Activated T-helper 1 cell treated with anti-CD3 and anti-CD28 coated beads, Interleukin-12 subunit alpha, Interleukin-12 subunit beta, Interleukin-2, Interleukin-4 antibody, amounts not matched to agents 30 ng/mL and 10 ng/mL and 1 ng/mL, durations not matched to agents 14 hours and 24 hours and 36 hours (primary cell): ENCODE measurements at places on chromosomes 3 and 15. TPM values are rescaled to one million over a fixed set of nuclear protein-coding genes. Genes with fewer than 3 reads are reported as not detected.

ZNF660 gene
- total RNA-seq = 0.21 TPM in 1 of 2 replicates, not detected in the other

IMPDH2 gene
- total RNA-seq = 423 and 434 TPM in 2 replicates

LDHAL6B gene
- total RNA-seq = not detected in 2 replicates

RHOV gene
- 1.3 and 1.6 TPM in 2 replicates for total RNA-seq

GCNT3 gene
- not detected in 2 replicates for total RNA-seq

RBP2 gene
- total RNA-seq = not detected in 2 replicates

PARP15 gene
- 12.8 and 13.2 TPM in 2 replicates for total RNA-seq

C3orf33 gene
- 1.9 and 2.0 TPM in 2 replicates for total RNA-seq

PLSCR5 gene
- not detected in 2 replicates for total RNA-seq

PAQR5 gene
- 0.12 TPM in 1 of 2 replicates, not detected in the other for total RNA-seq

XCR1 gene
- 0.05 and 0.08 TPM in 2 replicates for total RNA-seq

SPATA12 gene
- not detected in 2 replicates for total RNA-seq

PSTPIP1 gene
- total RNA-seq = 218 and 226 TPM in 2 replicates

NR1I2 gene
- total RNA-seq = 0.13 TPM in 1 of 2 replicates, not detected in the other

GPR27 gene
- 0.70 and 1.3 TPM in 2 replicates for total RNA-seq

LMAN1L gene
- total RNA-seq = 0.75 and 0.93 TPM in 2 replicates

ASB14 gene
- not detected in 2 replicates for total RNA-seq

EPHA6 gene
- not detected in 2 replicates for total RNA-seq

SRGAP3 gene
- total RNA-seq = 0.54 and 0.61 TPM in 2 replicates

UNC13C gene
- total RNA-seq = not detected in 2 replicates

NPAP1 gene
- total RNA-seq = not detected in 2 replicates

WNT7A gene
- not detected in 2 replicates for total RNA-seq

ACSBG1 gene
- 0.15 and 0.52 TPM in 2 replicates for total RNA-seq

TGM4 gene
- total RNA-seq = not detected in 2 replicates
